Renal cortical epithelial cell (primary cell): ENCODE measurements at places on chromosomes 2 and 18. TPM values are rescaled to one million over a fixed set of nuclear protein-coding genes. Genes with fewer than 3 reads are reported as not detected.

GRCh38 chr2:149313512-149313972 is 16.8 kb upstream of the LYPD6 start:
- DNase-seq = peak; percentile 35

DNA sequence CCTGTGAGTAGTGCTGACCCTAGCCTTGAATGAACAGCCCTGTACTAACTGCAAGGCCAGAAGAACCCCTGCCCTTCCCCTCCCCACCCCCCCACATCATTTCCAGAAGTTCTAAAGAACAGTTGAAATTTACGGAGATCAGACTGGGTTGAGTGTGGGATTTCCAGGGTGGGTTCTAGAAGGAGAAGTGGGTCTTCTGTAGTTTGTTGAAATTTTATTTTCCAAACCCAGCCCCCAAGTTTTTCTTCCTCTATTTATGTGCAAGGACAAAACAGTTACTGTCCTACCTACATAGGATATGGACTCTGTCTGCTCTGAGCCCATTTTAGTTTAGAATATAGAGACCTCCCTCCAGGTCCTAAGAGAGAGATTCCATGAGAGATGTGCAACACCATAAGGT is 26.3 kb upstream of the CASP10 start:
- no peak for DNase-seq

DNA sequence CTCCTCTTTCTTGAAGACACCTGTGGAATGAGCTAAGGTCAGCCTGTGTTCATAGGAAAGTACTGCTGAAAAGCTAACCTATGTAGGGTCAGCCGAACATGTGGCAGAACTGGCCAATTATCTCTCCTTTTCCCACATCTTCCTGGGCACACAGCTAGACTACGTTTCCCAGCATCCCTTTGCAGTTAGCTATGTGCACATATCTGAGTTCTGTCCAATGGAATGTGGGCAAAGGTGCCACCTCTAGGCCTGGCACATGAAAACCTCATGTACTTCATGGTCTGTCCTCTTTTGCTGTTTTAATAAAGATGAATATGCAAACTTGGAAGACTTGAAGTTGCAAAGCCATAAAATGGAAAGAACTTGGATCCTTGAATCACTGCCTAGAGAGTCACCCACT is 352.6 kb downstream of the TNS1 start:
- DNase-seq = peak; percentile 82

DNA sequence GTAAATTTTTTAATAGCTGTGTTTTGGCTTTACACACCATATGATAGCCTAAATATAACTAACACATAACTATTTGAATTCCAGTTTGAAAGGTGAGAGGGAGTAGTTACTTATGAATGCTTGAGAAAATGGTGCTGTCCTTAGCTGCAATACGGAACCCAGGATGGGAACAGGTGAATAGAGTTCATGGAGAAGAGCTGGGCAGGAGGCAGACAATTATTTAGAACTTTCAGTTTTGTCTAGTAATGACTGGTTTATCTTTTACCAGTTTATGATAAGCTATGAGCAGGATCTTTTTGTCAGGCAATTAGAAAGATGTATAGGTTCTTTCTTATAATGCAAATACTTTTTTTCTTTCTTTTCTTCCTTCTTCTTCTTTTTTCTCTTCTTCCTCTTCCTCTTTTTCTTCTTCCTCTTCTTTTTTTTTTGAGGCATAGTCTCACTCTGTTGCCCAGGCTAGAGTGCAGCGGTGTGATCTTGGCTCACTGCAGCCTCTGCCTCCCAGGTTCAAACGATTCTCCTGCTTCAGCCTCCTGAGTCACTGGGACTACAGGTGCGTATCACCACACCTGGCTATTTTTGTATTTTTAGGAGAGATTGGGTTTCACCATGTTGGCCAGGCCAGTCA is 25.9 kb downstream of the UBR3 start:
- DNase-seq = no peak

Gene MOCOS
- 12.0 and 14.6 TPM in 2 replicates for total RNA-seq

Gene KLHL14
- 0.87 and 10.8 TPM in 2 replicates for total RNA-seq

Gene RAPH1
- 20.7 and 43.3 TPM in 2 replicates for total RNA-seq
